ENCODE measurements at places on chromosomes 5 and 9. TPM values are rescaled to one million over a fixed set of nuclear protein-coding genes. Genes with fewer than 3 reads are reported as not detected.

Gene MSX2
- total RNA-seq, result 7.5 TPM

Gene SLC27A6
- total RNA-seq, result 2.1 TPM

DNA sequence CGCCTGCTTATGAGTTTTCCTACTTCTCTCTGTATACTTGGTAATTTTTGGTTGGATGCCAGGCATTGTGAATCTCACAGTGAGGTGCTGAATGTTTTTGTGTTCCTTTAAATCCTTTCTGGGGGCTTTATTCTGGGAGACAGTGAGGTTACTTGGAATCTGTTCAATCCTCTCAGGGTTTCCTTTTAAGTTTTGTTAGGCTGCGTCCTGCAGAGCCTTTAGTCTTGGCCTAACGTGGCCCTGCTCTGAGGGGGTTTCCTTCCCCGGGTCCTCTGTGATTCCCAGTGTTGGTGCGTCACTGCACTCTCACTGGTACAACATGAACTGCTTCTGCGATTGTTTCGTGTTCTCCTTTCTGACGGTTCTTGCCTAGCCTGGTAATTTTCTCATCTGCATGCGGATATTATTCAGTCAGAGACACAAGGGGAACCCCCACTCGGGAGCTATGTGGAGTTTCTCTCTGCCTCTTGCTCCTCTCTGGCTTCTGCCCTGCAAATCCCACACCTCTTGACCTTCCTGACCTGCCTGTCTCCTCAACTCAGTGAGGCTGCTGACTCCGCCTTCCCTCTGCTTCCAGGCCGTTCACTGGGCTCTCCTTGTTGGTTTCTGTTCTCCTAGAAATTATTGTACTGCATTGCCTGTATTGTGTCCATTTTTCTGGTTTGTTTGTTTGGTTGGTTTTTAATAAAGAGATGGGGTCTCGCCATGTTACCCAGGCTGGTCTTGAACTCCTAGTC is 128.1 kb downstream of the DAB2IP start:
- no peaks in the 10 kb centered on the region for H3K27me3 ChIP-seq
- H3K4me3 ChIP-seq, result no peak overlapping the region
- DNase-seq, result peak; percentile 27
- no peaks in the 10 kb centered on the region for H3K36me3 ChIP-seq
- peaks cover 4% of the 10 kb centered on the region for H3K4me1 ChIP-seq
- peak overlapping the region; percentile 84 for H3K27ac ChIP-seq

DNA sequence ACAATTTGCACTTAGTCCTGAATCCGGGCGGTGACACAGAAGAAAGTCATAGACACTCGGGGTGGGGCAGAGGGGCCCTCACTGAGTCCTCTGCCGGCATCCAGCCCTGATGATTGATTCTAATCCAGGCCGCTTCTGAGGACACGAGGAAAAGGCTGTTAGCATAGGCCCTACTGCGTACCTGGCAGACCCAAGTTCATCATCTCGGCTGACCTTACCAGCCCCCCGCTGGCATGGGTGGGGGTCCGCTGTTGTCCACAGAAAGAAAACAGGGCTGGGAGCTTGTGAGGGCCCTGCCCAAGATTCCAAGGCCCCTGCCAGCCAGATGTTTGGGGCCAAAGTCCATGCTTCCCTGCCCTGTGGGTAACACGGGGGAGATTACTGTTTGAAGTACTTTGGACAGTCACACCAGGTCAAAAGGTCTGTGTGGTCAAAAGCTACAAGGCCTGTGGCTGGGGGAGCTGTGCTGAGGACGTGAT is 24.5 kb downstream of the ERGIC1 start:
- H3K36me3 ChIP-seq, result no peaks in the 10 kb centered on the region
- H3K27ac ChIP-seq, result peak overlapping the region; percentile 86
- DNase-seq, result peak; percentile 18
- H3K4me1 ChIP-seq, result peaks cover 47% of the 10 kb centered on the region
- H3K4me3 ChIP-seq, result no peak overlapping the region

DNA sequence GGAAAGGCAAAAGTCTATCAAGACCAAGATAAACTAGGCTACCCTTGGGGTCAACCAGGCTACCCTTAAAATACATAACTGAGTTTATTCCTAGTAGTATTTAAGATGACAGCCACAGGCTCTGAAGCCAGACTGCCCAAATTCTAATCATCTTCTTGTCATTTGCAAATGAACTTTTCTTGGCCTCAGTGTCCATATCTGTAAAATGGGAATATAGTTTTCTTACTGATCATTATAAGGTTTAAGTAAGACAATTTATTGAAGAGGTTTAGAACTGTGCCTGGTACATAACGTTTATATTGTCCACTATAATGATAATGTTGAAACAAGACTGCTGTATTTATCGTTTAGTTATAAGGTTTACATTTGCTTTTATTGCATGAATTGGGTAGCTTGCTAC is 112.5 kb downstream of the SLC12A2 start:
- DNase-seq, result no peak
- no peaks in the 10 kb centered on the region for H3K4me1 ChIP-seq
- no peaks in the 10 kb centered on the region for H3K36me3 ChIP-seq

Gene PTGER4
- total RNA-seq, result 9.4 TPM

DNA sequence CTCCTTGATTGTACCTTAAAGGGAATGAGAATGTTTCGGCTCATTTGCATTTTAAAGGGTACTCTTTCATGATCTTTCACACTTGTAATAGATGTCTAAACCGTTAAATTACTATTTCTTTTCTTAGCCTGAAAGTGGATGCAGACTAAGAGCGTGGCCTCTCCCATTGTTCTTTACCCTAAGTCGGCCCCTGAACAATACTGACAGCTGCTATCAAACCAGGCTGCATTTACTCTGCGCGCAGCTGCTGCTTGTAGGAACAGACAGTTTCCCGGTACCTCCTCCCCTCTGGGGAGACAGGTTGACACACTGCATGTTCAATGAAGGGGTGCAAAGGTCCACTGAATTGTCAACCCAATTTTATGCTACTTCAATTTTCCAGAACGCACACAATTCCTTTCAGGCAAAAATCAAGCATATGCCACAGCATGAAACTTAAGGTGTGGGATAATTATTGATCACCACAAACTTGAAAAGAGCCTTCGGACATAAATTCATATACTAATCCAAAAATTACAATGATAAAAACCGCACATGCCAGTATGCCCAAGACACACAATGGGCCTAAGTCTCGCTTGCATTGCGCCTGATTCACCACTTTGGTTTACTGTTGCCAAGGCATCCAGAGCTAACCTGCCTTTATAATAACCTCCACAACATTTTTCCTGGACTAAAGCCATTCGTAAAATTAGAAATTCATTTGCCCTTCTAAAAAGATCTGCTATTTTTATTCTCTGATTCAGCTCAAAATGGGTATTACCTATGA is 39.7 kb downstream of the TLE1 start:
- H3K4me3 ChIP-seq, result no peak overlapping the region
- no peak for DNase-seq
- no peaks in the 10 kb centered on the region for H3K36me3 ChIP-seq
- H3K27me3 ChIP-seq, result no peaks in the 10 kb centered on the region

DNA sequence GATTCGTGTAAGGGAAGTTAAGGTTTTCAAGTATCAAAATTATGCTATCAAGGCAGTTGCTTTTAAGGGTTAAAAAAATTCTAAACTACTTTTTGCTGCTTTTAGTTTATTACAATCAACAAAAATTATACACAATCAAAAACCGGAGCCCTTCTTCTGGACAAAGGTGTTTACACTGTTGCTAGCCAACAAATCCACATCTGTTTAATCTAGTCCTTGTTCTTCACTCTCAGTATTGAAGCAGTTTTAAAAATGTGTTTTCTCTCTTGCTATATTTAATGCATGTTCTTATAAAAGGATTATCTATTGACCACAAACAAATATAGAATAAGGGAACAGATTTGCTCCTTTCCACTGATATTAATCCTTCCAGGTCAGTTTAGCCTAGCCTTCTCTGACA is 2.5 kb downstream of the FEM1C start:
- H3K27ac ChIP-seq, result peak overlapping the region; percentile 96
- peak overlapping the region; percentile 68 for H3K4me3 ChIP-seq
- H3K4me1 ChIP-seq, result peaks cover 13% of the 10 kb centered on the region
- no peak for DNase-seq

Gene PLCXD3
- total RNA-seq, result 4.9 TPM

DNA sequence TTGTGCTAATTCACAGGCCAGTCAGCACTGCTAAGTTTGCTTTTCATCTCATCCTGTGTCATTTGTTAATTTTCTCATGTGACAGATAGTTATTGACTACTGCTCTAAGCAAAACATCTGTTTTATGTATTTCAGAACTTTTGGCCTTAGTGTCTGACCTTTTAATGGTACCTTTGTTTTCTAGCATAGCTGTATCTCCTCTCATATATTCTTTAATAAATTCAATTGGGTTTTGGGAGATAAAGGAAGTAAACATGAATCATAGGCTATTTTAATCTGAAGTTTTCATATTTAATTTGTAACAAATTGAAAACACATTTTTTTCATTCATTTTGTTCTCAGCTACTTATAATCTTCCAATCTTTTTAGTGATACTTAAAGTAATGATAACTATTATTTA is 13.1 kb downstream of the NDUFAF2 start:
- H3K27ac ChIP-seq, result no peak overlapping the region
- DNase-seq, result no peak
- no peaks in the 10 kb centered on the region for H3K36me3 ChIP-seq
- H3K4me3 ChIP-seq, result no peak overlapping the region
- no peaks in the 10 kb centered on the region for H3K4me1 ChIP-seq

DNA sequence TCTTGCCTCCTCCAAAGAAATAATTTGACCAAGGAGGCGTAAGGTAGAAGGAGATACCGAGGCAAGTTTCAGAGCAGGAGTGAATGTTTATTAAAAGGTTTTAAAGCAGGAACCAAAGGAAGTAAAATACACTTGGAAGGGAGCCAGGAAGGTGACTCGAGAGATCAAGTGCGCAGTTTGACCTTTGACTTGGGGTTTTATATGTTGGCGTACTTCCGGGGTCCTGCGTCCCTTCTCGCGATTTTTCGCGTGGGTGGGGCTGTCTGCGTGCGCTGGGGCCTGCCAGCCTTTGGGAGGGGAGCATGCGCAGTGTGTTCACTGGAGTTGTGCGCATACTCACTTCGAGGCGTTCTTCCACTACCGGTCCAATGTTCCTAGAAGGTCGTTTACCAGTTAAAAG is 166.0 kb upstream of the IRX2 start:
- no peaks in the 10 kb centered on the region for H3K36me3 ChIP-seq
- no peaks in the 10 kb centered on the region for H3K27me3 ChIP-seq
- H3K4me3 ChIP-seq, result no peak overlapping the region
- no peak overlapping the region for H3K27ac ChIP-seq
- H3K4me1 ChIP-seq, result no peaks in the 10 kb centered on the region
- no peak for DNase-seq

Measured in uterus (tissue), 4 donors.